Omental fat pad (tissue), 4 donors: ENCODE measurements at places on chromosomes 4 and X.

DNA sequence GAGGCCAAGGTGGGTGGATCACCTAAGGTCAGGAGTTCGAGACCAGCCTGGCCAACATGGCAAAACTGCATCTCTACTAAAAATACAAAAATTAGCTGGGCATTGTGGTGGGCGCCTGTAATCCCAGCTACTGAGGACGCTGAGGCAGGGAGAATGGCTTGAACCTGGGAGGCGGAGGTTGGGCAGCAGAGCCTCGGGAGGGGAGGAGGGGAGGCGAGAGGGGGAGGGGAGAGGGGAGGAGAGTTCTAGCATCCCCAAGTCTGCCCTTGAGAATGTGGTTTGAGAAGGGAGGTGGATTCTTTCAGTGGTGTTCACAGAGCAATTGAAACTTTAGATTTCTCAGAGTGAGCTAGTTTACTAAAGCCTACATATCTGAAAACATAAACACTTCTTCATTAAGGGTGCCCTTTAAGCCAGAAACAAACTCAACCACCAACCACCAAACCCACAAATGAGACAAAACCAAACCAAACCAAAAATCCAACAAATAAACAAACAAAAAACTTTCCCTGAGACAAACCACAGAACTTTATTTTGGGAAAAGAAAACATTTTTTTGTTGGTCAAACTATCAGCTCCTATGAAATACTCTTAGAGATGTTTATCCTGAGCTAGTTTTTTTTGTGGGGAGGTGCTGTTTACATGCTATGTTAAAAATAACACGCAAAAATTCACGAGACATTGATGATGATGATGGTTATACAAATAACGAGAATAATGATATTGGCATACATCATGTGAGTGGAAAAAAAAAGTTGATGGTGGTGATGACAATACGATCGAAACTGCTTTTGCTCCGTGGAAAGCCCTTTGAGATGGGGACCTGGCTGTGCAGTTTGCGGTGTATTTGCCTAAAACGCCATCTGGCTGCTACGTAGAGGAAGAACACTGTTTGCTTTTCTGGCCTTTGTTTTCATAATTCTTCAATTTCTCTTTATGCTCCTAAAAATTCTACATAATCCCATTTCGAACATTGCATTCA, 98.2 kb upstream of the PRKX start:
- no peak for DNase-seq

- DNase-seq: no peak
These were observed 109.5 kb upstream of the NKX1-1 start for GRCh38 chr4:1515763-1516162.

GRCh38 chr4:62018537-62018936, 818.4 kb downstream of the ADGRL3 start:
- DNase-seq: no peak

GRCh38 chrX:43108828-43109227, 330.9 kb upstream of the PPP1R2C start:
- DNase-seq: no peak

GRCh38 chr4:8405516-8405875, 35.0 kb downstream of the ACOX3 start:
- DNase-seq: no peak

DNA sequence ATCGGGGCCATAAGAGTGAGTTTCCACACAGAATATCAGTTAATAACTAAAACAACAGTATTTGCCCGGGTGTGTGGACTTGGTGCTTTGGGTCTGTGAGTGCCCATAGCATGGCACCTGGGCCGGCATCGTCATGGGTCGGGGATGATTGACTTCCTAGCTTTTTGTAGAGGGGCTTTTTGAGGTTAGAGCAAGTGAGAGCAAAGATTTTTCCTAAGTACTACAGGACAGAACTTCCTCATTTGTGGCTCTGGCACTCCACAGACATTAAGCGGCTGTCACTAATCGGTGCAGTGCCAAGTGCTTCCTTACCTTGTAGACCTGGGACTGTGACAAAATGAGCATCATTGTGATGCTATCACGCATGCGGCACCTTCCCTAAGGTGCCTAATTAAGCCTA, 81.0 kb downstream of the SHROOM2 start:
- no peak for DNase-seq

DNA sequence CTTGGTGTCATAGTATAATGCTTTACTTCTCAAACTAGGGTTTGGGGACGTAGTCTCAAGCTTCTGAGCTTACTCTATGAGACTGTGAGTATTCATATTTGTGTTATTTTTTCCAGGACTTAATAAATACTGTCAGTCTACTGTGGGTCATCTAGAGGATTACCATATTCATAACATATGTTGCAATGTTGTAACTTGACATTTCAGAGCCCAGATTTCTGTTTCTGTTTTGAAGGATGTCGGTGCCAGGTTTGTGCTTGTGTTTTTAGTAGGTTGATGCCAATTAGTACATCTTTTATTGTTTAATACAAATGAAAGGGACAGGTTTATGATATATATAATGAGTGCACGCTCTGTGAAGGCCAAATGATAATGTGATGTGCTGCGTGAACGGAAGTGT, 69.6 kb downstream of the SPANXN4 start:
- no peak for DNase-seq

GRCh38 chrX:135651647-135652295, 61.7 kb upstream of the CT45A1 start:
- DNase-seq: no peak

DNA sequence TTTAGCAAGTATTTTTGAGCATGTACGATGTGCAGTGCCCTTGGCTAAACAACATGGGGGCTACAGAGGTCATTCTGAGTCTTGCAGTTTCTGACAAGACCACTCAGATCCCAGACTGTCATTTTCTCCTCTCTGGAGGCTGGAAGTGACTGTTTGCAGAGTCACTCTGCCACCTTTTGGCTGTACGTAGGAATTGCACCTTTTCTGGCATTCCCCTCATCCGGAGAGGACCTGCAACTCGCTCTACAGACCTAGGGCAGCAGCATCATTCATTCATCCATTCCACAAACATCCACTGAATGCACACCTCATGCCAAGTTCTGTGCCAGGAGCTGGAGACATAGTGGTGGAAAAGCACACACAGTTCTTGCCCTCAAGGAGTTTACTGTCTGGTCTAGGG, 160.4 kb upstream of the GPR101 start:
- DNase-seq: no peak

GRCh38 chr4:57501720-57502119, 391.5 kb upstream of the IGFBP7 start:
- DNase-seq: no peak

GRCh38 chrX:46620505-46620904, 46.9 kb downstream of the CHST7 start:
- no peak for DNase-seq

GRCh38 chr4:73343432-73343831, 60.7 kb upstream of the ALB start:
- DNase-seq: no peak

DNA sequence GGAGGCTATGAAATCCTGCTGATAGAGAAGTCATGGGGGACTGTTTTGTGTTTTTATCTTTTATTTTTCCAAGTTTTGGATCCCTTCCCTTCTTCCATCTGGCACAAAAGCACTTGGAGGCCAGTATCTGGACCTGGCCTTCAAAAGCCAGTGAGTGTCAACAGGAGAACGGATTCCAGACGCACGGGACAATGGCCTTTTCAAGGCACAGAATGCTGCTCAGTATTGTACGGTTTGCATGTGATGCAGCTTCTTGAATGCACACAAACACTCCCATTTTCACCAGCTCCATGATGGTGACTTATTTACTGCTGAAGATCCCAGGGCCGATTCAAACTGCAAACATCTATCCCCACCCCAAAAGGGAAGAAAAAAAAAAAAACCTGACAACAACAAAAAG, 145.4 kb downstream of the CPEB2 start:
- DNase-seq: no peak

- DNase-seq: no peak
These were observed 745.3 kb upstream of the MAGEB2 start for GRCh38 chrX:29470030-29470429.

DNA sequence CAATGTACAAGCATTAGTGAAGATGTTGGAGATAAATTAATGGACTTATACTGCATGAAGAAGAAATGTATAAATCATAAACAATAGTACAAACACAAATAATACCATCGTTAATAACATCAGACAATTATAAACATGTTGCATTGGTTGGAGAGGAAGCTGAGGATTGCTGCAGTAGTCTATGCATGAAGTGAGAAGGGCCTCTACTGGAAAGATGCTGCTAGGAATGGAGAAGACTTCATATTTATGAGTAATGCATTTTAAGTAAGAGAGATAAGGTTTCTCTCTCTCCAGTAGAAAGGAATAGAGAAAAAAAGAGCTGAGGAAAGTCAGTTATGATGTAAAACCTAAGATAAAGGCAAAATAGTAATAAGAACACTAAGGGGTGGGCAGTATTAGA, 247.8 kb downstream of the GRID2 start:
- DNase-seq: no peak

DNA sequence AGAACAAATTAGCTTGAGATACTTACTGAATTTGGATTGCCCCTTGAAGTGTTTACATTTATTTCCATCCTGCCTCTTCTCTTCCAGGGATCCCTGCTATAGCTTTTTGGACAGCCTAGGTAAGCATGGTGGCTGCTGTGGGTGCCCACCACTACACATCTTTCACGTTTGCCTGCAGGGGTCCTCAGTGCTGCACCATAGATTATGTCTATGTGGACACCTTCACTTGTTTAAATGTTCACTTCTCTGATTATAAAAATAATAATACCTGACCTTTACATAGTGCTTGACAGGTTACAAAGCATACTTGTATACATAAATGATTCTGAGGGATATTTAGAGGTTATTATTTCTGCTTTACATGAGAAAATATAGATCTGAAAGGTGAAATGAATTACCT, 67.9 kb upstream of the SLC4A4 start:
- DNase-seq: no peak

GRCh38 chrX:40154250-40154852, 56.6 kb upstream of the BCOR start:
- DNase-seq: no peak

DNA sequence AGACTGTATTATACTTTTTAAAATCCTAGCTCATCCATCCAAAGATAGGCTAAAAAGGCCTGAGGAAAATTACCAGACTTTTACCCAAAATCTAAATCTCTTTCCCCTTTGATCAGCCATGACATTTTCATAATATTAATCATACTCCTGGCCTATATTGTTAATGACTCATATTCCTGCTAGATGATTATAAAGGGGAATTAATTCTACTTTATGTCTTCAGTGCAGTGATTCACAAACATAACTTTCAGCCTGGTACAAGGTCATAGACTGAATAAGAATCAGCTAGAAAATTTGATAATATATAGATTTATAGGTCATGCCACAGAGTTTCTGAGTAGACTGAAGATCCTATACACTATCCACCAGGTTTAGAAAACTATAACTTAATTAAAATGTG, 1905.4 kb downstream of the C4orf33 start:
- DNase-seq: no peak

- DNase-seq: no peak
These were observed 48.8 kb downstream of the DKK2 start for GRCh38 chr4:106987311-106987710.

DNA sequence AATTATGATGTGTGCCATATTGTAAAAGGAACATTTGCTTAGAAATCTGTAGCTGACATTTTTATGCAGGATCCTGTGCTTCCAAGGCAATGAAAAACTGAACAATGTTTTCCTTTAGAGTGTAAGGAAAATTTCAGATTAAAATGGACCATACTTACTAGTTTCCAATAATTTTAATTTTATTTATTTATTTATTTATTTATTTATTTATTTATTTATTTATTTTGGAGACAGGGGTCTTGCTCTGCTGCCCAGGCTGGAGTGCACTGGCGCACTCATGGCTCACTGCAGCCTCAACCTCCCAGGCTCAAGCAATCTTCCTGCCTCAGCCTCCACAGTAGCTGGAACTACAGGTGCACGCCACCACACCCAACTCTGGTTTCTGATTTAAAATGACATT, 369.8 kb upstream of the HAND2 start:
- no peak for DNase-seq

DNA sequence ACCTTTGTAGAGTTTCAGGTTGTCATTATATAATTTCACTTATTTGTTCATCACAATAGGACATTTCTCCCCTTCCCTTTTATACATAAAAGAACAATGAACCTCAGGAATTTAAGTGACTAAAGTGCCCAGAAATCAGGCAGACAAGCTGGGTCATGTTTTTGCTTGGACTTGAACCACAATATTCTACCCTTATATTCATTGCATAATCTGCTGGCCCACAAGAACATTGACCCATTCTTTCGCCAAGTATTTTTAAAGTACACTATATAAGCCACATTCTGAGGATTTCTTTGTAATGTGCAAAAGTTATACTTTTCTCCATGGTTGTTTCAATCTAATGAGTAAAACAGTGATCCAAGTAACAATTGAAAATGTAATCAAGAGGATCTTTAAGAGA, 637.5 kb upstream of the SLIT2 start:
- no peak for DNase-seq

DNA sequence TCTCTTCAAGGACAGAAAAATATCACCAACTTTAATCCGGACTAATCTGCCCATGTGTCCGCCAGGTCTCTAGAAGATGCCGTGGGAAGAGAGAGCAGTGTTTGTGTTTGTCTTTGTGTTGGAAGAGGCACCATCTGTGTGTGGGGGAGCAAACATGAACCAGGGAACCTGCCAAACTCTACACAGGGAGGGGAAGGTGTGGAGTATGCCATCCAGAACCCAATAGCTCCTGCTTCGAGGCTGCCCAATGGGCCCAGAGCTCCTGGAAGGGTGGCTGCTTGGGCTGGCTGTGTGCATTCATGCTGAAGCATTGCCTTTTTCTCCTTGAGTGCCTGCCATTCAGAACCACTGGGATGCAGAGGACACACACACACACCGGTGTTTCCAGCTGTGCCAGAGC, 536.2 kb downstream of the MID1IP1 start:
- no peak for DNase-seq

DNA sequence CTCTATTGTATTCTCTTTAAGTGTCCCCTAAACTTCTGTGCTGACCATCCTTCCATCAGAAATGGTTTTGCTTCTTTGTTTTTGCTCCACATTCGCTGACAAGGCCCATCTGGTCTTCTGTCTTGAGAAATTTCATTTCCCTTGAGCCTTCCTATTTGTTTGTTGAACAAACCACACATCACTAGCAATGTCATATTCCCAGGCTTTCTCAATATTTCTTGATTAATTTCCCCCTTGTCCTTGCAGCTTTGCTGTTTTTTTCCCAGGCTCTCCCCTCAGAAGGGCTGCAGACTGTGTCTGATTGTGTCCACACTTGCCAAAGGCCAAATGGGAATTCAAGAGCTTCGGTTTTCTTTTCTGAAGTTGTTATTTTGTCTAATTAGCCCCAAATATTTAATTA, 158.9 kb downstream of the MID1IP1 start:
- no peak for DNase-seq

DNA sequence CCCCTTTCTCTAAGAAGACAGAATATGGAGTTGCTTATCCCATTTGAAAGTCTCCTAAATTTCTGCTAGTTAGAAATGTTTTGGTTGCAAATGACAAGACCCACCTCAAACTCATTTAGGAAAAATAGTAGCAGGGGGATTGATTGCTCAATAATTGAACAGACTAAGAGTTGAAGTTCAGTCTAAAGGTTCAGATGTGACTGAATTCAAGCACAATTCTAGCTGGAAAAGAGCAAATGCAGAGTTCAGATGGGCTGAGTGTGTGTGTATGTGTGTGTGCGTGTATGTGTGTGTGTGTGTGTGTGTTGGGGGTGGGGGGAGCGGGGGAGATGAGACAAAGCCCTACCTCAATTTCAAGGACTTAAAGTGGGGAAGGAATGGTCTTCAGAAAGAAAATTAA, 35.7 kb upstream of the SH3D19 start:
- no peak for DNase-seq
